ENCODE measurements at places on chromosomes 11 and 22.

- DNase-seq = no peak
Measured at GRCh38 chr22:19105867-19106802, 16.1 kb downstream of the DGCR2 start.

DNA sequence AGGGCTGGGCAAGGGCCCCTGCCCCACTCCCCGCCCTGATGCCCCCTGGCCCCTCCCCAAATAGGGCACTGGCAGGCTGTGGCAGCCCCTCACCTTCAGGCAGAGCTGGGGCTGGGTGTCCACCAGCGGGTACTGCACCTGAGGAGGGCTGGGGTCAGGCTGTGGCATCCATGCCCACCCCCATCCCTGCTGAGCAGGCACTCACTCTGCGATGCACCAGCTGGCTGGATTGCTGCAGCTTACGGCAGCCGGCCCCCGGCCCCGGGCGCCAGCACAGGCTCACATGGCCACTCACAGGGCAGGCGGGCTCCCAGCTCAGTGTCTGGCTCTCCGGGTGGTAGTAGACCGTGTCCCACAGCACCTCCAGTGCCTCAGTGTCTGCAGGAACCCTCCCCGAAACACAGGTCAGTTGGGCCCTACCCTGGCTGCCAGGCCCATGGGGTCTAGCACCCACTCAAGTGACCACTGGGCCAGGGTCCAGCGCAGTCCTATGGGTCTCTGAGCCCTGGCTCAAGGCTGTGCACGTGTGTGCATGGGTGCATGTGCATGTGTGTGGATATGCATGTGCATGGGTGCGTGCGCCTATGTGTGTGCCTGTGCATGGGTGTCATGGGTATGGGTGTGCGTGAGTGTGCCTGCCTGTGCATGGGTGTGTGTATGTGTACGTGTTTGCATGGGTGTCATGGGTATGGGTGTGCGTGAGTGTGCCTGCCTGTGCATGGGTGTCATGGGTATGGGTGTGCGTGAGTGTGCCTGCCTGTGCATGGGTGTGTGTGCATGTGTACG lies 14.4 kb downstream of the IL17REL start:
- DNase-seq = no peak

- no peak for DNase-seq
Measured at GRCh38 chr22:48515571-48516200, 1312.0 kb downstream of the BRD1 start.

- DNase-seq = peak; percentile 87
Measured at GRCh38 chr22:32622004-32622743, 147.6 kb downstream of the FBXO7 start.

GRCh38 chr22:37177755-37178154 lies 10.3 kb downstream of the C1QTNF6 start:
- no peak for DNase-seq

GRCh38 chr11:35272391-35272902 lies 133.5 kb downstream of the CD44 start:
- DNase-seq = no peak

All from AG08395 (cell line).